ENCODE measurements at places on chromosomes 12 and 14. TPM values are rescaled to one million over a fixed set of nuclear protein-coding genes. Genes with fewer than 3 reads are reported as not detected.

GRCh38 chr12:15806826-15807225, 17.6 kb upstream of the EPS8 start:
- no peaks in the 10 kb centered on the region for H3K27me3 ChIP-seq
- H3K4me3 ChIP-seq: no peak overlapping the region
- DNase-seq: no peak
- H3K27ac ChIP-seq: no peak overlapping the region
- H3K4me1 ChIP-seq: no peaks in the 10 kb centered on the region

DNA sequence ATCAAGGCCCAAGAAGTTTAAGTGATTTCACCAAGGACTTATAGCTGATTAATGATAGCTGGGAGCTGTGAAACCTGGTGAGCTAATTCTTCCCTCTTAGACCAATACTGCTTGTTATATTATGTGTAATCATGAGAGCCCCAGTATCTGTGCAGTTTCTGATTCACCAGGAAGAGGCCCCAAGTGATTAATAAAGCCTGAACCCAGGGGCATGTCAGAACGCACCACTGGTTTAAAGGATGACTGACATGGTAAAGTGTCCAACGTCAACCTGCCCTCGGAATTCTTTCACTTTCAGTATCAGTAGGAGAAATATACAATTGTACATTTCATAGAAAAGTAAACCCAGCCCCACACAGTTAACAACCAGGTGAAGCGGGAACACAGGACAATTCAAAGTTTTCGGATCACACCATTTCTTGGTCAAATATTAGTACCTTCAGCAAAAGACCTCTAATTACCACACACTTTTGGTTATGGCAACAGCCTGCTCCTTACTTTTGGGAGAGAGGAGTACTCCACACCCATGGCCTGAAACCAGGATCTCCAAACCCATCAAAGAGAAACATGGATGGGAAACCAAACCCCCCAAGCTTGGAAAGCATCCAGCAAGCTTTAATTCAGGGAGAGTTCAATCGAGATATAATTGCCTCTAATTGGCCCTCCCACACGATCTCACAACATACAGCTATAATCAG, 28.5 kb downstream of the TMCC3 start:
- H3K27me3 ChIP-seq: no peaks in the 10 kb centered on the region
- no peaks in the 10 kb centered on the region for H3K36me3 ChIP-seq
- no peak for DNase-seq
- no peak overlapping the region for H3K4me3 ChIP-seq
- H3K27ac ChIP-seq: no peak overlapping the region

GRCh38 chr12:92673756-92674155, 29.0 kb upstream of the PLEKHG7 start:
- no peaks in the 10 kb centered on the region for H3K27me3 ChIP-seq
- H3K4me1 ChIP-seq: no peaks in the 10 kb centered on the region
- DNase-seq: no peak
- no peak overlapping the region for H3K4me3 ChIP-seq
- no peaks in the 10 kb centered on the region for H3K36me3 ChIP-seq

The TAS2R7 gene
- total RNA-seq: not detected

The ALKBH1 gene
- 22.3 TPM for total RNA-seq

Measured in A673 (cell line).